ENCODE measurements at places on chromosomes 2 and 18.
A peak's percentile ranks its signal among the peaks of the same experiment; 100 is the strongest.

DNA sequence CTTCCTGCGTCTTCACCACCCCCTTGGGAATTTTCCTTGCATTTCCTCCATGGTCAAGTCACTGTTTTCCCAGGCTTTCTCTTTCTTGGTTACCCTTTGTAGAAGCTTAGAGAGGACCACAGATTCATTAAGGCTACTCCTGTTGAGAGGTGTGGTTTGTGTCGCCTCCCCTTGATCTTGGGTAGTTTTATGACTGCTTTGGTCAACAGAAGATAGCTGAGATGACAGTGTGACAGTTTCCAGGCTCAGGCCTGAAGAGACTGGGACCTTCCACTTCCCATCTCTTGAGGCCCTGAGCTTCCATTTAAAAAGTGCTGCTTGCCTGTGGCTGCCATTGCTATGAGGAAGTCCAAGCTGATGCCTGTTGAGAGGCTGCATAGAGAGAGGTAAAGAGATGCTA lies 5.4 kb downstream of the ACOXL start:
- no peak for DNase-seq

DNA sequence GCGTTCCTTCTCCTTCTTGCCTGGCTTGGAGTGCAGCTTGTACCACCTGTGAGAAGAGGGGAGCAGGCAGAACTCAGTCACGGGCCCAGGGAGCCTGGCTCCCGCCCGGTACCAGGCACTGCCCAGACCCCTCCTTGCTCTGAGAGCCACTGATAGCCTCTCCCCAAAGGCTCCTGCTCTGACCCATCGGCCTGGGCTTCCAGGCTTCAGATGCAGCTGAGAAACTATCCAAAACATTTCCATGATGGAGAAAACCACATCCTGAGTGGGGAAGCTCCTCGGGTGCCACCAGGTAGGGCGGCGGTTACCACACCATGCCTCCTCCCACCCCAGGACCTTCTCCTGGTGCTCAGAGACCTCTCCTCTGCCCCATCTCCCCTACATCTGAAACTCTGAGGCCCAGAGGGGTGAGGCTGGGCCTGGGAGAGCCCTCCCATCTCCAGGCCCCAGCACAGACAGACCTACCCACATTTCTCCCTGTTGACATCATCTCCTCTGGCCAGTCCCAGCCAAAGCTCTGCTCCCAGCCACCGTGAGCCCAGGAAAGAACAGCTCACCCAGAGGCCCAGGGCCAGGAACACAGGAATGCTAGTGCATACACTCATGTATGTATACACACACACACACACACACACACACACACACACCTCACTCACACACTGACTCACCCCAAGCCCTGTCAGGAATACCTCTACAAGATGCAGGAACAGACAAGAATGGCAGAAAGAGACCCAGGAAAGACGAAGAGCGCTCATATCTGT lies 17.9 kb upstream of the SFXN5 start:
- peak; percentile 100 for DNase-seq

- DNase-seq = no peak
These were observed 111.1 kb downstream of the MTX2 start for GRCh38 chr2:176380341-176380740.

DNA sequence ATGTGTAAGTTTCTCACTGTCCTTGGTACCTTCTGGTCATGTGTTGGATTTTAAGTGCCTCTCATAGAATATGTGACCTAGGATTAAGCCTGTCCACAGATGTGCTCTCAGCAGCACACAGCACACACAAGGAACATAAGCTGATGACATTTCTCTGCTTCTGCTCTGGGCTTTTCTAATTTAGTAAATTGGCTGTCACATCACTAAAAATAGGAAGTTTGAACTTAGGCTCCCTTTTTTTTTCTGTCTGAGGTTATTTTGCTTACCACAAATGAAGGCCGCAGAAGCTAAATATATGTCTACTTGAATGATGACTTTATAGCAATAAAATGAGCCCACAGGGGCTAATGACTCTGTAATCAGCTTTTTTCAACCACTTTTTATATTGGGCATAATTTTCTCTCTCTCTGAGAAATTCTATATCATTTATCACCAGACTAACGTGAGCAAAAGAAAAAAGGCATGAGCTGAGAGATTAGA lies 150.2 kb upstream of the KLHL14 start:
- DNase-seq = peak; percentile 56

DNA sequence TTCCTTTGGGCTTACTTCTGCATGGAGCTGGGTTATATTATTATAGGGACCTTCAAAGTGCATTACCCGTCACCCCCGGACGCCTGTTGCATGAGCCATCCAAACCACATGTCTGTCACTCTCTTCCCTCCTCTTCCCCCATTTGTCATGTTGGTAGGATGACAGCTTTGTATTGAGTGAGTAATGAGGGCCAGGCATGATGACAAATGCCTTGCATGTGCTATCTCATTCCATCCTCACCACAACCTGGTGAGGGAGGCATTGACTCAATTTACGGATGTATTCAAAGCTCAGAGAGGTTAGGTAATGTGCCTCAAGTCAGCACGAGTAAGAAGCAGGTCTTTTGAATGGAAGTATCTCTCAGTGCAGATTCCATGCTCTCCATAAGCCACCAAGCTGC lies 510.5 kb upstream of the TNP1 start:
- peak; percentile 97 for DNase-seq

GRCh38 chr2:72824224-72824842 lies 1.5 kb downstream of the EXOC6B start:
- DNase-seq = peak; percentile 61

DNA sequence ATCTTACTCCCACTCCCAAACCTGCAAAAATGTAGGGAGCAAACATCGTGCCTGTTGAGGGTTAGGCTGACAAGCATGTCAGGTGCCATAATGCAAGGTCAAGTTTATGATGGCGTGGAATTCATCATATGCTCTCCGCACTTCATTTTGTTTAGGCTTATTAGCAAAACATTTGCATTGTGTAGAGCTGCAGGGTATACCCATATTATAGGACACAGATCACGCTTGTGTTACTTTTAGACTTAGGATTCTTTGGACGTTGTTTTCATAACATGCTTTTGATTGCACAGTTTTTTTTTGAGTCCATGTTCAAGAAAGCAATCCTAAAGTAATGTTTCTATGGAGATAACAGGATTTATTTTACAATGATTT lies 22.9 kb downstream of the MBP start:
- no peak for DNase-seq

GRCh38 chr2:18987592-18988073 lies 370.8 kb downstream of the OSR1 start:
- peak; percentile 98 for DNase-seq

- DNase-seq = no peak
These were observed 24.8 kb upstream of the HDAC4 start for GRCh38 chr2:239425631-239426030.
